ENCODE measurements at places on chromosomes 16 and 17. TPM values are rescaled to one million over a fixed set of nuclear protein-coding genes. Genes with fewer than 3 reads are reported as not detected.

BAHCC1 gene
- total RNA-seq: 0.18 TPM

DNA sequence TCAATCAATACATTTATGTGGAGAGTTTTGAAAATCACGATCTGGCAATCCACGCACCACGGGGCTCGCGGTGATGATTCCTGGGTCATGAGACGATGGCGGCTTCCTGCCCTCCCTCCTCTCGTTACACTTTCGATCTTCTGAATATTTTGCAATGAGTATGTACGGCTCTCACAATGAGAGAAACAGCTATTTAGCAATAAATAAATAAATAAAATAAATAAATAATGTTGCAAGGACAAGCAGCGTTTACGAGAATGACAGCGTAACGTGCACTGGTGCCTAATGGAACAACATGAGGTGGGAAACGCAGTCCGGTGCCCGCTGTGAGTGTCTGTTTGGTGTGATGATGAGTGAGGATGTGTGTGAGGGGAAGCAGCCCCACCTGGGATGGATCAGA lies 46.7 kb upstream of the JPH3 start:
- H3K27ac ChIP-seq: no peak overlapping the region
- H3K36me3 ChIP-seq: no peaks in the 10 kb centered on the region
- H3K27me3 ChIP-seq: peaks cover 8% of the 10 kb centered on the region
- no peaks in the 10 kb centered on the region for H3K4me1 ChIP-seq
- DNase-seq: no peak

KIF19 gene
- 3.8 TPM for total RNA-seq

DNA sequence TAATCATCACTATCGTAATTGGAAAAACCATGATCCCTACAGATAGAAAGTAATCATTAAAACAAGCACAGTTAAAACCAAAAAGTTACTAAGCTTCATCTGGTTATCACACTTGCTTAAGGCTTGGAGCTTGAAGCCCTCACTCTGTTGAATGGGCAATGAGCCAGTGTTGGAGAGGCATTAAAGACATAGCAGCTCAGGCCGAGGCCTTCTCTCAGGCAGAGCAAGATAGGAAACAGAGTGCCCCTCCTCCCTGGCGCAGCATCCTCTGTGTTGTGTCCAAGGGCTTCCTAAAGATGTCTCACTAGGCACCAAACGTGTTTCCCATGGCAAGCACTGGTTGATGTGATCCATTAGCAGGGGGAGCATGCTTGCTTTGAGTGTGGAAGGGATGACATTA lies 34.9 kb upstream of the LGALS9 start:
- H3K4me3 ChIP-seq: no peak overlapping the region
- peaks cover 18% of the 10 kb centered on the region for H3K36me3 ChIP-seq
- H3K4me1 ChIP-seq: peaks cover 13% of the 10 kb centered on the region
- no peak overlapping the region for H3K27ac ChIP-seq
- H3K27me3 ChIP-seq: no peaks in the 10 kb centered on the region
- DNase-seq: no peak

DNA sequence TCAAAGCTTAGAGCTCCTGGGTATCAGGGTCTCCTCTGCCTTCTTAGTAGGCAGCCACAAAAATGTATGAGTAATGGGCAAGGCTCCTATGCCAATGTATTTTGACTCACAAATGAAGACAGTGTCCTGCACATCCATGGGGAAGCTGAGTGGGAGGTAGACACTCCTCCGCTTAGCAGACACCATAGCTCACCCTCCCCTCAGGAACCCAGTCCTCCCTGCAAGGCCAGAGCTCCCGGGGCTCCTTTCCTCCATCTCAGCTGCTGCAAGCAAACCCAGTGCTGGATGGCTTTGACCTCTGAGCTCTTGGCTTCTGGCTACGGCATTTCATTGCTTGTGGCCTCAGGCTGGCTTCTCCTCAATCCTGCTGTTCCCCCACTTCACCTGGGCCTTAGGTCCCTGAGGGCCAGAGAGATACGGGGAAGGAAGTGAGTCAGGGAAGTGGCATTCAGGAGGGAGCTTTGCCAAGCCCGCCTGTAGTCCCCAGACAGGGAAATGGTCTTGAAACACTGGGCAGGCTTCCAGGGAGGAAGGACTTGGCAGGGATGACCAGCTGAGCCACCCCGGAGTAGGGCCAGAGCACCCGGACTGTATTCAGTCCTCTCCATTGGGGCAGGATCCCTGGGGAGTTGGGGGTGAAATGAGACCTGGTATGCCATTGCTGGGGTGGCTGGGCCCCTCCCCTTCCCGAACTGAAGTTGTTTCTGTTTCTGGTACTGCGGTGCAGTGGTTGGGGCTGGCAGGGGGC lies 4.5 kb downstream of the ABCC3 start:
- no peaks in the 10 kb centered on the region for H3K36me3 ChIP-seq
- H3K4me3 ChIP-seq: no peak overlapping the region
- peaks cover 40% of the 10 kb centered on the region for H3K27me3 ChIP-seq
- H3K27ac ChIP-seq: no peak overlapping the region
- no peaks in the 10 kb centered on the region for H3K4me1 ChIP-seq
- no peak for DNase-seq

DNA sequence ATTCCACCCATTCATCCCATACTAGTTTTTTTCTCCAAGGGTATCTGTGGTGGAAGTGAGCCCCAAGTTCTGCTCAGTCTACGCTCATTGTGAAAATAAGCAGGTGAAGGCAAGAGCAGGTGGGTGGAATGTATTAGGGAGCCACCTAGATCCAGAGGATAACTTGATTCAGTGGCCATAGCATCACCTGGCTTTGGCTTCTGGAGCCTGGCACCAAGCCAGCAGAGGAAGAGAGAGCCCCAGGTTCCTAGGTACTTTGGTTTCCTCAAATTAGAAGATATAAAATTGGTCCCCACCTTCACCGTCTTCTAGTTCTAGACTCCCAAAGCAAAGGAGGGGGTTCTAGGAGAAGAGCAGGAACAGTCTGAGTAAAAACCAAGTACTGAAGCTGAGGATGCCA lies 4.1 kb downstream of the FXR2 start:
- H3K27ac ChIP-seq: no peak overlapping the region
- H3K4me3 ChIP-seq: no peak overlapping the region
- H3K4me1 ChIP-seq: peaks cover 30% of the 10 kb centered on the region
- DNase-seq: no peak
- peaks cover 19% of the 10 kb centered on the region for H3K36me3 ChIP-seq

DNA sequence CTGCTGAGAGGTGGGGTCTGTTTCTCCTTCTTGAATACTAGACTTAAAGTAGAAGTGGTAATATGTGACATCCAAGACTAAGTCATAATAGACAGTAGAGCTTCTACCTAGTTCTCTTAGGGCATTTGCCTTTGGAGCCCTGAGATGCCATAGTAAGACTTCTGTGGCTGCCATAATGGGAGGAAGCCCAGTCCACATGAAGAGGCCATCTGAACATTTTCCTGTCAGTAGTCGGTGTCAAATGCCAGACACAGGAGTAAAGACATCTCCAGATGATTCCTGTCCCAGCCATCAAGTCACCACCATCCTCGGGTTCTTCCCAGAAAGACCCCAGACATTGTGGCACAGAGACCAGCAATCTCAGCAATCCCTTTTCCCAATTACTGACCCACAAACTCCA lies 58.1 kb upstream of the IRX6 start:
- H3K27me3 ChIP-seq: no peaks in the 10 kb centered on the region
- H3K27ac ChIP-seq: no peak overlapping the region
- DNase-seq: no peak
- H3K36me3 ChIP-seq: no peaks in the 10 kb centered on the region
- no peak overlapping the region for H3K4me3 ChIP-seq

QPRT gene
- 8.3 TPM for total RNA-seq

DNA sequence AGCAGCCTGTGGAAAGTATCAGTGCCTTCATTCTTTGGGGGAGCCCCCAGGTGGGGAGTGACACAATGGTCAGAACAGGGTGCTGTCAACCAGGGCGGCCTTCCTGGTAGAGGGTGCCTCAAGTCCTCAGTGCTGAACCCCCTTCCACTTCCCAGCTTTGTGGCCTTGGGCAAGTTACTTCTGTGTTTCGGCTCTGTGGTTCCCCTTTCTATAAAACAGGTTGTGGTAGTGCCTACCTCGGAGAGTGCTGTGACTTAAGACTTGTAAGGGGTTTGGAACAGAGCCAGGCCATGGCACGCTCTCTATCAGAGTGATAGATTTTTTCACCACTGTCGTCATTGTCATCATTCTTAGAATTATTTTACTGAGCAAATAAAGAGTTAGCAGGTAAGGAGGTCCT lies 141.1 kb downstream of the CCDC182 start:
- H3K27ac ChIP-seq: peak overlapping the region; percentile 96
- peaks cover 88% of the 10 kb centered on the region for H3K4me1 ChIP-seq
- no peaks in the 10 kb centered on the region for H3K27me3 ChIP-seq

OR1F1 gene
- not detected for total RNA-seq

GGT6 gene
- total RNA-seq: not detected

DNA sequence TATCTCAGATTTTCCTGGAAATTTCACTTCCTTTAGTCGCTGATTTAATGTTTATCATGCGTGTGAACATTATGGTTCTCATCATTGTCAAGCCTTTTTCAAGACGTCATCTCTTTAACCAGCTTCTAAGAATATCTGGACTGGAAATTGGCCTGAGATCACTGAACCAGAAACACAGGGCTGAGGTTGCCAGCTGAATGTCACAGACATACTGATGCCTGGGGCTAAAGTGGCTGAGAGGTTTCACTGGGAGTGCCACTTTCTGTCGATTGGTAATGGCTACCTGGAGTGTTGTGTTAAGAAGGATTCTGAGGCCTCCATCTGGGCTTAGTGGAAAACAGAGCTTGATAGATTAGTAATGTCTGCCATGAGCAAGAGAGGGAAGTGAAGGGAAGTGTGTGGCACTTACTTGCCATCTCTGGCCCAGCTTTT lies 54.2 kb downstream of the CRISPLD2 start:
- H3K27ac ChIP-seq: no peak overlapping the region
- H3K27me3 ChIP-seq: no peaks in the 10 kb centered on the region
- DNase-seq: no peak
- H3K4me3 ChIP-seq: no peak overlapping the region

GRCh38 chr16:2008631-2009163 lies 924 bp downstream of the ZNF598 start:
- H3K27me3 ChIP-seq: no peaks in the 10 kb centered on the region
- peak overlapping the region; percentile 81 for H3K4me3 ChIP-seq
- peaks cover 51% of the 10 kb centered on the region for H3K4me1 ChIP-seq
- H3K27ac ChIP-seq: peak overlapping the region; percentile 86

- H3K4me3 ChIP-seq: peak overlapping the region; percentile 80
- H3K27ac ChIP-seq: no peak overlapping the region
- H3K36me3 ChIP-seq: peaks cover 12% of the 10 kb centered on the region
- peaks cover 54% of the 10 kb centered on the region for H3K27me3 ChIP-seq
Measured at GRCh38 chr17:8122422-8122923, 1.4 kb downstream of the HES7 start.

- DNase-seq: no peak
- H3K27me3 ChIP-seq: peaks cover 4% of the 10 kb centered on the region
- H3K36me3 ChIP-seq: peaks cover 27% of the 10 kb centered on the region
- H3K4me1 ChIP-seq: peaks cover 64% of the 10 kb centered on the region
- H3K27ac ChIP-seq: peak overlapping the region; percentile 65
- H3K4me3 ChIP-seq: peak overlapping the region; percentile 87
Measured at GRCh38 chr16:50694206-50694605, 800 bp downstream of the NOD2 start.

GRCh38 chr17:78012428-78012827 lies 53.9 kb downstream of the TNRC6C start:
- DNase-seq: no peak
- H3K36me3 ChIP-seq: peaks cover 2% of the 10 kb centered on the region
- no peak overlapping the region for H3K27ac ChIP-seq
- no peaks in the 10 kb centered on the region for H3K27me3 ChIP-seq

KRTAP4-8 gene
- not detected for total RNA-seq
